CD4-positive, alpha-beta T cell treated with Interleukin-17A for 1 hour (primary cell): ENCODE measurements at places on chromosomes 6 and 20.

- no peak for DNase-seq
Measured at GRCh38 chr6:108566406-108566805, 5.7 kb downstream of the FOXO3 start.

- no peak for DNase-seq
Measured at GRCh38 chr20:13878566-13878965, 93.7 kb downstream of the NDUFAF5 start.

GRCh38 chr20:62831854-62832211, 15.0 kb downstream of the COL9A3 start:
- DNase-seq = no peak

DNA sequence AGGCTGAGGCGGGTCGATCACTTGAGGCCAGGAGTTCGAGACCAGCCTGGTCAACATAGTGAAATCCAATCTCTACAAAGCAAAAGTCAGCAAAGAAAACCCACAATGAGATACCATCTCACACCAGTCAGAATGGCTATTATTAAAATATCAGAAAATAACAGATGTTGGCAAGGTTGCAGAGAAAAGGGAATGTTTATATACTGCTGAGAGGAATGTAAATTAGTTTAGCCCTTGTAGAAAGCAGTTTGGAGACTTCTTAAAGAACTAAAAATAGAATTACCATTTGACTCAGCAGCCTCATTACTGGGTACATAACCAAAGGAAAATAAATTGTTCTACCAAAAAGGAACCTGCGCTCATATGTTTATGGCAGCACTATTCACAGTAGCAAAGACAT, 16.7 kb upstream of the GCM1 start:
- DNase-seq = no peak

DNA sequence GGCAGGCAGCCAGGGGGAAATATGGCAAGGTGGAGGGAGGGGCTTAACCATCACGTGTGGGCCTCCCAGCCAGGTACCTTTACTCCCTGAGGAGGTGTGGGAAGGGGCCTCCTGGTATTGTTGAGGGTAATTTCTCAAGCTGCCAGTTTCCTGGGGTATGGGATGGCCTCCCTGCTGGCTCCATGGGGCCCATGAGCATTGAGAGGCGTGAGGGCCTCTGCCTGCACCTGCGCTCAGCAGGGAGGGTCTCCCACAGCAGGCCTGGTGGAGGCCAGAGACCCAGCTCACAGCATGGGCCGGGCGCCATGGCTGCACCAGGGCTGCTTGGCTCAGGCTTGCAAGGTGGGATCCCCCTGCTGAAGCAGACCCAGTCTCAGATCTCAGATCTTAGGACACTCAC, 113.0 kb downstream of the GRM4 start:
- DNase-seq = no peak

- no peak for DNase-seq
Measured at GRCh38 chr6:135819665-135820064, 31.8 kb upstream of the PDE7B start.

GRCh38 chr6:42140756-42141602, 1.4 kb downstream of the C6orf132 start:
- DNase-seq = no peak

DNA sequence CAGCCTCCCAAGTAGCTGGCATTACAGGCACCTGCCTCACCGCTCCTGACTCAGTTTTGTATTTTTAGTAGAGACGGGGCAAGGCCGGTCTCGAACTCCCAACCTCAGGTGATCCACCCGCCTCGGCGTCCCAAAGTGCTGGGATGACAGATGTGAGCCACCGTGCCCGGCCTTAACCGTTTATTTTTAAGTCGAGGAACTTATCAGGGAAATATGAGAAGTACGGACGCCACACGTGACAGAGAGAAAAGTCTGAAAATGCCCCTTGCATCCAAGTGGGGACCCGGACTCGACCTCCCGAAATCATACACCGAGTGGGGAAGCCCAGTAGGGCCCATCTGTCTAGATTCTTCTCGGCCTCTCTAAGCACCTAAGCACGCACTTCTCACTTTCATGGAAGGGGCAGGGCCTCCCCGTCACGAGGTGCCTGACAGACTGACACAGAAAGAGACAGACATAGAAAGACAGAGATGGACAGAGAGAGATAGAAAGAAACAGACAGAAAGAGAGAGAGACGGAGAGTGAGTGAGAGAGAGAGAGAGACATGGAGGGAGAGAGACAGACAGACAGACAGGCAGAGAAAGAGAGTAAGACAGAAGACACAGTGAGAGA, 756.5 kb upstream of the DEFB115 start:
- DNase-seq = no peak

DNA sequence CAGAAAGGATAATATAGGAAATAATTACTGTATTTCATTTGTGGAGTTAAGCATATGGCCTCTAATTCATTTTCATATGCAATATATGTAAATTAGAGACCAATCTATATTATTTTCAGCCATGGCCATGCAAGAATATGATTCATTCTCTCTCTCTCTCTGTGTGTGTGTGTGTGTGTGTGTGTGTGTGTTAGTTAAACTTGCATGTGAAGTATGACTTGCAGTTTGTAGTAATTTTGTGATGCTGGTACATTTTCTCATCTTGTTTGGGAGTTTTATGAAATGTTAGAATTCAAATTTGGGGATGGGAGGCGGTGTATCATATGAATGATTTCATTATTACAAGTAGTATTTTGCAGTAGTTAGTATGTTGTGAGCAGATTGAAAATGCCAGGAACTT, 74.8 kb downstream of the JARID2 start:
- no peak for DNase-seq

- no peak for DNase-seq
Measured at GRCh38 chr20:8997701-8998117, 71.2 kb upstream of the PLCB4 start.

DNA sequence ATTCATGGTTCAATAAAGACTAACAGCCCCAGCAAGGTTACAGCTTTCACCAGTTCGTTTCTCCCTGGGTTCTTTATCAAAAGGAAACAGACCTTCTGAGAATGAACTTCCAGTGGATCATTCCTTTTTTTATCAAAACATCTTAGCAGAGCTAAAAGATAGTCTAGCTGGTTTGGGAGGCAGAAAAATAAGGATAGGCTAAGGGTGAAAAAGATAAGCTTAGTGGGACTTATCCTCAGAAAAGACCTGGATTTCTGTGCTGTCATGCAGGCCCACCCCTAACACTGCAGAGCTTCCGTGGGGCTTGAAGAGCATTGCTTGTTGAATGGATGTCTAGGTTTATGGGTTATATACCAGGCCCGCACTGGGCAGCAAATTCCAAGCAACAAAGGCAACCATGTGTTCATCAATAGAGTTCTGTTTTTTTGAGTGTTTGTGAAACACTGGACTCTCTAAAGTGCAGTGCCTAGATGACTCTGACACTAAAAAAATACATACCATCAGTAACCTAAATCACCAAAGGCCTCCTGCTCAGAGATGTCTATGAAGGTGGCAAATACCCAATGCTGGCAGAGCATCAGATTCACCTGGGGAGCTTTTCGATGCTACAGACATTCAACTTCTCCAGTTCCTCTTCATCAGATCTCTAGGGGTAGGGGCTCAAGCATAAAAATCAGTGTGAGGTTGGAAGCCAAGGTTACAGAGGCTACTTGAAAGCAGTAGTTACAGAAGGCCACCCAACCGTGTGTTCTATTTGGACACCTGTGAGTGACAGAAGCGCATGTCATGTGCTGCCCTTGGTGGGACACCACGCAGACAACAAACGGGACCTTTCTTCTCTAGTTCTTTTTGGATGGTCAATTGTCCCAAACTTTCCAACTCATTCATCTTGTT, 53.0 kb downstream of the TNFAIP3 start:
- DNase-seq = no peak

DNA sequence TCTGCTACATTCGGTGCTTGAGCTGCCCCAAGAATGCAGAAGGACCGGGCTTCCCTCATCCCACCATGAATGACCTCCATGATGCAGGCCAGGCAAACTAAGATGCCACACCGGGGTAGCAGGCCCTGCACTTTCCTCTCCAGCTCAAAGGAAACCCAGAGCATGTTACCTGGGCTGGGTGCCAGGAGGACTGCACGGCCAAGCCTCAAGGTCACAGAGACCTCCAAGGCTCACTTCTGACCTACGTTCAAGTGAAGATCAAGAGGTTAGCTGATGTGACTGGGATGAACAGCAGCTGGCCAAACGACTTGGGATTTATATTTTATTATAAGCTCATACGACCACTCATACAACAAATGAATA, 501.8 kb downstream of the CD83 start:
- DNase-seq = no peak

GRCh38 chr20:55103188-55103587, 627.8 kb downstream of the DOK5 start:
- no peak for DNase-seq

GRCh38 chr6:75991941-75992340, 80.5 kb downstream of the IMPG1 start:
- no peak for DNase-seq

DNA sequence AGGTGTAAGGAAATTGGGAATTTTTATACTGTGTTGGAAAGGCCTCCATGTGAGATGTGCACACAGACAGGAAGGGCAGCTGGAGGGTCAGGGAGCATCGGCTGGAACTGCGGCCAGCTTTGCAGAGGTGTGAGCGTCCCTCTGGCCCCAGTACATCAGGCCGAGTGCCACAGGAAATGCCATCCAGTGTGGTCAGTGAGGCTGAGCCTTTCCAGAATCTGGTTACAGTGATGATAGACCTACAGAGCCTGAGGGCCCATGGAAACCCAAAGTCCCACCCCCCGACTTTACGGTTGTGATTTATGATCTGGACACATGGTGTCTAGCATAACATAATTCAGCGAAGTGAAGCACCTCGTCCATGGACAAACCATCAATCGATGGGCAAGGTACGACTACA, 137.3 kb upstream of the PDE10A start:
- DNase-seq = no peak

GRCh38 chr6:125269328-125269985, 32.3 kb downstream of the HDDC2 start:
- no peak for DNase-seq

DNA sequence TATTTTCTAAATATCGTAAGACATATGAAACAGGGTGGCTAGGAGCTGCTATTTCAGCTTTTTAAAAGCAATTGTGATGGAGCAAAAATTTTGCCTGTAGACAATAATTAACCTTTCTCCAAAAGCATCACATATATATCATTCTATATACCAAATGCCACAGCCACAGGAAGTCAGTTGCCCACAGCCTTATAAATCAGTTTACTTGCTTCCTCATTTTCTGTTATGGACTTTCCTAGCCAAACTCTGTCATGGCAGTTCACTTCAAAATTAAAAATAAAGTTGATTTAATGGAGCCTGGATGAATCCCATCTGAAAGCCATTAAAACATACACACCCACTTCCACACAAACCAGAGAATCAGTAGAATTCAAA, 93.4 kb upstream of the NHSL1 start:
- DNase-seq = no peak

- DNase-seq = no peak
Measured at GRCh38 chr20:59748619-59749191, 144.4 kb downstream of the PHACTR3 start.

GRCh38 chr6:69933239-69933638, 66.9 kb downstream of the COL19A1 start:
- DNase-seq = no peak

GRCh38 chr20:44089987-44090674, 96.9 kb downstream of the JPH2 start:
- DNase-seq = peak; percentile 29

DNA sequence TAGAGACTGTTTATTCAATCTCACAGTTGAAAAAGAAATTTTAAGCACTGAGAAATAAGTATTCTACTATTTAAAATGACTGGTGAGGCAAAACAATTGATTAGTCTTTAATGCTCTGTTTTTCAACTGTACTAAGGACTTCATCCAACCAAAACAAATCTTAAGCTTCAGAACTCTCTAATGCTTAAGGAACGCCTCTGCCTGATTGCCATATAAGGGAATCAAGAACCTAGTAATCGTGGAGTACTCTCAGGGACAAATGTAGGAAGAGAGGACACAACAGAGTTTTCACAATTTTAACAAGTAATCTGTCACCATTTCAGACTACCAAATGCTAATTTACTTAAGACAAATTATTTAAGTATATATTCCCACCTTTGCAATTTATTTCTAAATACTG, 16.1 kb downstream of the FBXO30 start:
- DNase-seq = no peak

- DNase-seq = no peak
Measured at GRCh38 chr20:61350500-61351250, 98.6 kb downstream of the CDH4 start.

- DNase-seq = no peak
Measured at GRCh38 chr6:109295109-109295773, 87.0 kb downstream of the CD164 start.

DNA sequence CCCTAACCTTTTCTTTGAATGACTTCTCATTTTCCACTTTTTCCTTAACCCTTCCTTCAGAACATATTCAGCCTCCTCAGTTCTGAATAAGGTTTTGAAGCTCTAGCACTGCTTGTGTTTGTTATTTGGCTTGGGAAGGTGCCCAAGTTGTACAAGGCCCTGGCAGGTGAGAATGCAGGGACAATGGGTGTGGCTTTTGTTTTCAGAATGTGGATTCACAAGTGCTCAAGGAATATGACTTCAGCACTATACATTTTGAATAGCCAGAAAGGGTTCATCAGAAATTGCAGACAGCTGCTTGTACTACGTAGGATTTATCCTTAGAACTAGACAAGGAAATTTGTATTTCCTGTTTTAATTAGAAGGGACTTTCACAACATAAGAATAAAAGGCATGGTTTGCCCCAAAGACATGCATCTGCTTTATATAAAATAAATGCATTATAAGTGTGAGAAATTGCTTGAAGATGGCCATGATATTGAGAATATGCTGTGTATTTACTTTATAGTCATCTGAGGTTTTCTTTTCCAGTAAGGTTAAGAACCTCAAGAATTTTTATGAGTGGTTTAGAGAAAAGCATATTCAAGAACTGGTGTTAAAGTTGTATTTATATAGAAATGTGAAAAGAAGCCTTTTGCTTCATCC, 29.3 kb upstream of the PRDM1 start:
- DNase-seq = no peak

- no peak for DNase-seq
Measured at GRCh38 chr6:44044154-44044539, 83.1 kb downstream of the MRPL14 start.

DNA sequence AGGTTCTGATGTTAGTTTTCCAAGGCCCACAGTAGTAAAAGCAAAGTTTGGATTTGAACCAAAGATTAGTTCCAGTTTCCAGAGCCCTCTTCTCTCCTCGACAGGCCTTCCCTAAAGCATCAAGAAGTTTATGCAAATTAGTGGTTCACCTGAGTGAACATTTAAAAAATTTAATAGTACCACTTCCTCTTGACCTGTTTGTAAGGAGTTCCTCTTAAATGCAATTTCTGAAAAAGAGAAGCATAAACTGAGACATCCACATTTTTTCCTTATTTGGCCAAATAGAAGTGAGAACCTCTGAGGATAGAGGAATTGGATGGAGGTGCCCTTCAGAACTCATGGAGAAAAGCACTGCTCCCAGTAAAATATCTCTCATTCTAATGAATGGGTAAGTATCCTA, 1.2 kb upstream of the DSE start:
- DNase-seq = no peak

- peak; percentile 61 for DNase-seq
Measured at GRCh38 chr20:48750941-48751635, 76.7 kb downstream of the PREX1 start.

GRCh38 chr6:21476112-21476511, 117.4 kb upstream of the SOX4 start:
- no peak for DNase-seq
